NCI-H1930 (cell line): ENCODE measurements at places on chromosomes 16 and 17.

DNA sequence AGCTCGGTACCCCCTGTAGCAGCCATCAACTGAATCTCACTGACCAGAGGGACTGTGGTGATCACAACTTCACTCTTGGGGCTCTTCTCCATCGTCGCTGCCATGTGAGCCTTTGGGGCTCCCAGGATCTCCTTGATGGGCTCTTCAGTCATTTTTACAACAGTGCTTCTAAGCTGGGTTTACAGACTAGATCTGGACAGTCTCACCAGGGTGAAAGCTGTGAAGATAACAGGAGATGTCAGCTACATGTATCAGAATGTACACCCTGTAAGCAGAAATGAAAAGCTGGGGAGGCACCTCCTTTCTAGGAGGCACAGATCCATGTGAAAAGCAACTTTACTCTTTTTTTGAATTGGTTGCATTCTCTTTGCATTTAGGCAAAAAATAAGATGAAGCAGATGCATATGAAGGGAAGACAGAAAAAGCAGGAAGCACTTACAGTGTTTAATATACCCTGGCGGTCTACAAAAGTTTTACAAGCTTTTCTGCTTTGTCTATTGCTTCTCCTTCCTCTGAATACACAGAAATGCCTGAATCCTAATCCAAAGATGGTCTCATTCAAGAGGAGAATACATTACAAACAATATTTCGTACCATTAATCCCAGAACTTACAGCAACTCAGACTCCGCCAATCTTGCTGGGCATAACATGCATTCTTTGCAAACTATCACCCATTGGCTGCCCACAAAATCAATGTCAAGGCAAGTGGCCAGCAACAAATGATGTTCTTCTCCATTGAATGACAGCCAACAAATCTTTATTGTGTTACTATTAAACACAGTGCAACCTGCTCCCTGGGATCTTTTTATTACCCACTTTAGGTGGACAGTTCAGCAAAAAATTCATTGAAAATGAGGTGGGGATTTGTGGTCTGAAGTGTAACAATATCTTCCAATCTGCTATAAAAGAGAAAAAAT is 1.5 kb downstream of the TMEM100 start:
- no peak for DNase-seq

GRCh38 chr17:45073414-45074070 is 12.4 kb downstream of the NMT1 start:
- no peak for DNase-seq

GRCh38 chr16:89484923-89485679 is 5.3 kb downstream of the ANKRD11 start:
- DNase-seq, result no peak

- DNase-seq, result no peak
Measured at GRCh38 chr17:75344666-75345065, 55.4 kb upstream of the SLC25A19 start.

- DNase-seq, result peak; percentile 45
Measured at GRCh38 chr16:69131839-69132423, 457 bp downstream of the CHTF8 start.

- DNase-seq, result no peak
Measured at GRCh38 chr17:37025847-37026530, 77.2 kb downstream of the AATF start.
